ENCODE measurements at places on chromosomes 12 and 14.

GRCh38 chr12:57216921-57217879 is 606 bp downstream of the NXPH4 start:
- no peak for DNase-seq

GRCh38 chr12:51517316-51517715 is 73.7 kb upstream of the SCN8A start:
- DNase-seq = no peak

DNA sequence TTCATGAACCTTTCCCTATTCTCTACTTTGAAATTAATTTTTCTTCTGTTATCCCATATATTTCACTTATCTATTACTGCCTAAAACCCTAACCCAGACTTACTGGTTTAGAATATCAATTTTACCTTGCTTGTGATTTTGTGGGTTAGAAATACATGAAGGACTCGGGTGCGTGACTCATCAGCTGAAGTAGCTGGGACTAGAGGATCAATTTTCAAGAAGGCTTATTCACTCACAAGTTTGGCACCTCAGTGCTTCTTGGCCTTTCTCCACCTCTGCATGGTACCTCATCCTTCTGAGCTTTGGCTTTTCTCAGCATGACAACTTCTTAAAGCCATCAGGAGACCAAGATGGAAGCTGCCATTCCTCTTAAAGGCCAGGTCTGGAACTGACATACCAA is 57.8 kb downstream of the TMEM117 start:
- DNase-seq = no peak

- no peak for DNase-seq
Measured at GRCh38 chr12:129605666-129606065, 298.2 kb downstream of the TMEM132D start.

DNA sequence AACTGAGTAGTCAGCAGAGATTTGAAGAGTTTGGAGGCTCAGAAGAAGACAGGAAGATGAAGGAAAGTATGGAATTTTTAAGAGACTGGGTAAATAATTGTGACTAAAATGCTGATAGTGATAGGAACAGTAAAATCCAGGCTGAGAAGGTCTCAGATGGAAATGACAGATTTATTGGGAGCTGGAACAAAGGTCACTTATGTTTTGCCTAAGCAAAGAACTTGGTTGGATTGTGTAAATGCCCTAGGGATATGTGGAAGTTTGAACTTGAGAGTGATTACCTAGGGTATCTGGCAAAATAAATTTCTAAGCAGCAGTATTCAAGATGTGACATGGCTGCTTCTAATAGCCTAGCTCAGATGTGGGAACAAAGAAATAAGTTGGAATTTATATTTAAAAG is 180.9 kb downstream of the TRHDE start:
- no peak for DNase-seq

GRCh38 chr12:96720363-96720705 is 186.7 kb upstream of the NEDD1 start:
- no peak for DNase-seq

- DNase-seq = no peak
Measured at GRCh38 chr12:42484996-42485395, 104.5 kb downstream of the PRICKLE1 start.

DNA sequence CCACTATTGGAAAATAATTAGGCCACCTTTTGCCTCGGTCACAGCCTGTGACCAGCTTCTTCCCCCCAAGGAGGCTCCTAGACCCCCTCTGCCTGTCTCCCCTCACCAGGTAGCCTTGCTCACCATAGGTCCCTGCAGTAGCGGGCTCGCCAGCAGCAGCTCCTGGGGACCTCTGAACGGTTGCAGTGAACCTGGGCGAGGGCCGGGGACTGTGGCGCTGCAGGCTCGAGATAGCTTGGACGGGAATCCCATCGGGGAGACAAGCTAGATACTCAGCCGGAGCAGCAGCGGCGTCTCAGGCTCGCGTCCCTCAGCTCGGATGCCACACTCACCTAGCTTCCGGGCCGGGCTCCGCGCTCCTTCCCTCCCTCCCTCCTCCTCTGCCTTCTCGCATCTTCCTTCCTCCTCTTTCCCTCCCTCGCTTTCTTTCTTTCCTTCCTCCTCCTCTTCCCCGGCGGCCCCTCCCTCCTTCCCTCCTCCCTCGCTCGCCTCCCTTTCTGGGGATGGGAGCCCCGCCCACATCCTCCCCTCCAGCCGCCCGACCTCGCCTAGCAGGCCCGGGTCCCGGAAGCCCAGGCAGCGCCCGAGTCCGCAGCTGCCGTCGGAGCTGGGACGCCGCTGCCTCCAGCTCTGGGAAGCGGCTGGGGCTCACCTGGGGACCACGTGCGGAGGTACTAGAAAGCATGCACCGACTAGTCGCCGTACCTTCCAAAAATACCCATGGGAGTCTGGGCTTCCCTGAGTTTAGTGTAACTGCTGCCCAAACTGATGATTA is at the start of gene BMP4:
Gene BMP4, minus strand, starts transcription at position 399 of the 775 bp plus-strand sequence. CDS start 4,603 bp downstream, outside the sequence.
- DNase-seq = peak; percentile 95

GRCh38 chr14:34059925-34060650 is 109.2 kb upstream of the EGLN3 start:
- DNase-seq = peak; percentile 72

GRCh38 chr12:14993537-14994266 is 20.9 kb downstream of the PDE6H start:
- DNase-seq = no peak

GRCh38 chr14:68806526-68807147 is 13.8 kb upstream of the ZFP36L1 start:
- peak; percentile 23 for DNase-seq
